PC-9 (cell line): ENCODE measurements at places on chromosomes 7 and 10. TPM values are rescaled to one million over a fixed set of nuclear protein-coding genes. Genes with fewer than 3 reads are reported as not detected.
A peak's percentile ranks its signal among the peaks of the same experiment; 100 is the strongest.

- peak; percentile 94 for DNase-seq
Observed at GRCh38 chr7:105776986-105777910, 99.2 kb downstream of the ATXN7L1 start.

- DNase-seq = peak; percentile 6
Observed at GRCh38 chr10:84008878-84009277, 130.4 kb upstream of the GHITM start.

DNA sequence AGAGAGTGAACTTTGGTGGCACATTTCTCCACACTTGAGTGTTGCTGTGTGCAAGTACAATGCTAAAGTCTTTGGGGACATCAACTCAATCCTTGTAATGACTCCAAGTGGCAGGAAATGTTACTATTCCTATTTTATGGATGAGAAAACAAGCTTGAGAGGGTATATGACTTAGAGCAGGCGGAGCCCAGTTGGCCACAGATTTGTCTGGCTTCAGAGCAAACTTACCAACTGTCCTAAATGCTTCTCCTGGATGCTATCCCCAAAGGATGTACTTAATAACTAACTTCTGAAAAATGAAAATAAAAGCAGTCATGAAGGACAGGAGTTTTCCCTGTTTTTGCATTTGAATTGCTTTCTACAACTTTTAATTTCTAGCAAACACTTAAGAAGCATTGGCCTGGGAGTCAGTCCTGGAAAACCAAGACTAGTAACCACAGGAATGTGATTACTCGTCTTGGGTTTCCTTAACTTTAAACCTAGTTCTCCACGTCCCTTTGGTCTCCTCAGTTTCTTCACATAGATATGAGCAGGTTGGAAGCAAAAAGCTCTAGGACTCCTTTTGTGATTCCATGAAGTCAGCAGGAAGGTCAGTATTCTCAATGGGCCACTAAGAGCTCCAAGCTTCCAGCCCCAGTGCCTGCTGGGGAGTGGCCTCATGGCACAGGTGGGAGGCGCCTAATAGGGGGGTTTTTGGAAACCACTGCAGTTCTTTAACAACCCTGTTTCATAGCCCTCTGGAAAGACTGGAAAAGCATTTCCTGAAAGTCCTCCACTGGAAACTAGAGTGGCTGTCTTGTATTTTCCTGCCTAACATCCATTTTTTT lies 140.8 kb downstream of the GLCCI1 start:
- peak; percentile 56 for DNase-seq

DNA sequence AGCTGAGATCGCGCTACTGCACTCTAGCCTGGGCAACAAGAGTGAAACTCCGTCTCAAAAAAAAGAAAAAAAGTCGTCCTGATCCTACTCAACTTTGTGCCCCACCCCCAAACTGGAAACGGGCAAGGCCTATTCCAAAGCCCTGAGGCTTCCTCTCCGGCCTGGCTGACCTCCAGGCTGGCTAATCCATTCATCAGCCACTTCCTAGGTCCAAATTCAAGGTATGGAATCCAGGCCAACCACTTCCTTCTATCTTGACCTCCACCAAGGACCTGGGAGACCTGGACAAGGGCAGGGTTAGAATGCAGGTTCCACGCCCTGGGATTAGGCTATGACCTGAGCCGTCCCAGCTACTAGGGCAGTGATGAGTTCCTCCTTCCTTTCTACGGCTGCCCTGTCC lies 20.4 kb upstream of the EIF4H start:
- peak; percentile 68 for DNase-seq

DNA sequence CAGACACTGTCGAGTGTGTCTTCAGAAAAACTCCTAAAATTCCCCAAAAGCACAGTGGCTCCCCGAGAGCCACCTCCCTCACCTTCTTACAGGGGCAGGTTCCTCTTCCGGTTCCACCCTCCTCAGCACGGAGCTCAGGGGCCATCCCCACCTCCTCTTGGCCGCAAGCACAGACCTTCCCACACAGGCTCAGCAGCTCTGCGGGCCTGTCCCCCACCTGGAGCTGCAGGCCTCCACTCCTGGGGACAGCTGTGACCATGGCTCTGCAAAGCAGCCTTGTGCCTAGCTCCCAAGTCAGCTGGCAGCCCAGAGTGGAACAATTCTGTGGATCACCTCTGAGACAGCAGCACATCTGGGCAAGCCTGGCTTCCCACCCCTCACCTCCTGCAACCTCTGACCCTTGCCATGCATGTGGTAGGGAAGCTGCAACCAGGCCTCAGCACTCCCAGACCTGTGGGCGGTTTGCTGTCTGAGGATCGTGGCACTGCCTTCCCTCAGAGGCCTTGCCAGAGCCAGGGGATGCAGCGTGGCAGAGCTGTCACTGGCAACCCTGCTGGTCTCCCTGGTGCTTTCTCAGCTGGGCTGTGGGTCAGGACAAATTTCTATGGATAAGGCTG lies 79.7 kb downstream of the ALOX5 start:
- DNase-seq = no peak

- no peak for DNase-seq
Observed at GRCh38 chr7:152574892-152575548, 100.9 kb downstream of the XRCC2 start.

DNA sequence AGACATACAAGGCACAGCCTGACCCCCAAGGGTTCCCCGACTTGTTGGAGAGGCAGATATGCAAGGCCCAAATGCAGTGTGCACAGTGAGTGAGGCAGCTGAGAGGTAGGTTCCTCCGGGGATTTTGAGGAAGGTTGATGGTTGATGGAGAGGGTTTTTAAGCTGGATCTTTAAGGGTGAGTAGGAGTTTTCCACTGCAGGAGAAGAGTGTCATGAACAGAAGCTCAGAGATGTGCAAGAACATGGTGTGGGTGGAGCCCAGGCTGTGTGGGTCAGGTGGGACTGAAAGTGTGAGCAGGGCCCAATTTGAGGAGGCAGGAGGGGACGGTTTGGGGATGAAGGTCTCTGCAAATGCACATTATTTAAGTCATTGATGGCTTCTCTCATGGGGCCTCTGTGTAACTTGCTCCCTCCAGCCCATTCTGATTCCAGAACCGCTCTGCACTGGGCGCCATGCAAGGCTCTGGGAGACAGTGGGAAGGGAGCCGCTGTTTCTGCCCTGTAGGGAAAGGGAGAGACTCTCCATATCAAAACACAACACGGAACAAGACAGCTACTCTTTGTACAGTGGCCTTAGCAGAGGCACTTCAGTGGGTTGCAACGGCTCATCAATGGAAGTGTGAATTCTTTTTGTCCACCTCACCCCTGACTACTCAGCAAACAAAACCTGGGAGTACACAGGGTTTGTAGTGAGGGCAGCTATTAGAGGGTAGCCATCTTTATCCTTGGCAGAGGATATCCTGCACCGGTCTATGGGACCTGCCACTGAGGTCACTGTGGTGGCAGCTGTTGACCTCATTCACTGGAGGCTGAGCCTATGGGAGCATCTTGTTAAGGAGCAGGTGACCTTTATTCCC lies 29.7 kb downstream of the RAMP3 start:
- no peak for DNase-seq

- no peak for DNase-seq
Observed at GRCh38 chr10:69867699-69868558, 66.2 kb downstream of the COL13A1 start.

DNA sequence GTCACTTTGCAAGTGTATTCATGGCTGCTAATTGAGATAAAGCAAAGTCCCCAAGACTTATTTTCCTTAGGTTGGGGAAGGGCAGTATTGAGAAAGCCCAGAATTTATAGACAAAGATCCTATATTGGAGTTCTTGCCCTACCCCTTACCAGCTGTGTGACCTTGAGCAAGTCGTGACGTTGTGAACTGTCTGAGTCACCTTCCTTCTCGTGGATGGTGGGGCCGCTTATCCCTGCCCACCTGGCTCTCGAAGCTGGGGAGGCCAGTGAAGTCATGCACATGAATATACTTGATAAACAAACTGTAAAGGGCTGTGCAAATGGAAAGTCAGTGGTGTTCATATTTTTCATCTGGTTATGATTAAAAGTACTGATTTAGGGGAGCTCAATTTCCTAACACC lies 127.4 kb downstream of the TACC2 start:
- DNase-seq = no peak

DNA sequence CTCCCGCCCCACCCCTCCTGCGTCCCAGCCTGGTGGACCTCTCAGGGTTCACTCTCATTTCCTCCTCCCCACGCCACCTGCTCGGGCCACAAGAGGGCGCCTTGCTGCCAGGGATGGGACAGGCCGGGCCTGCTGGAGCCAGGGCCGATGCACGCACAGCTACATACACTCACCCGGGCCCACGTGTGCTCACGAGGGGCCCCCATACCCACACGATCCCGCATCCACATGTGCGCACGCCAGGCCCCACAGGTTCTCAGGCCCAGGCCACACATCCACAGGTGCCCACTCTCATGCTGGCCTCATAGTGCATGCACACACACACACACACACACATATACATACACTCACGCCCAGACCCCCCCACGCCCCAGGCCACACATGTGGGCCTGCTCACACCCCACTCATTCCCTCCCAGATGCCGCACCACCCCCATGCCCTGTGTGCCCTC lies 68.6 kb downstream of the LHPP start:
- peak; percentile 45 for DNase-seq

- no peak for DNase-seq
Observed at GRCh38 chr10:130809181-130809580, 502.3 kb downstream of the TCERG1L start.

- DNase-seq = peak; percentile 94
Observed at GRCh38 chr10:70255329-70256299, 22.4 kb upstream of the PPA1 start.

DNA sequence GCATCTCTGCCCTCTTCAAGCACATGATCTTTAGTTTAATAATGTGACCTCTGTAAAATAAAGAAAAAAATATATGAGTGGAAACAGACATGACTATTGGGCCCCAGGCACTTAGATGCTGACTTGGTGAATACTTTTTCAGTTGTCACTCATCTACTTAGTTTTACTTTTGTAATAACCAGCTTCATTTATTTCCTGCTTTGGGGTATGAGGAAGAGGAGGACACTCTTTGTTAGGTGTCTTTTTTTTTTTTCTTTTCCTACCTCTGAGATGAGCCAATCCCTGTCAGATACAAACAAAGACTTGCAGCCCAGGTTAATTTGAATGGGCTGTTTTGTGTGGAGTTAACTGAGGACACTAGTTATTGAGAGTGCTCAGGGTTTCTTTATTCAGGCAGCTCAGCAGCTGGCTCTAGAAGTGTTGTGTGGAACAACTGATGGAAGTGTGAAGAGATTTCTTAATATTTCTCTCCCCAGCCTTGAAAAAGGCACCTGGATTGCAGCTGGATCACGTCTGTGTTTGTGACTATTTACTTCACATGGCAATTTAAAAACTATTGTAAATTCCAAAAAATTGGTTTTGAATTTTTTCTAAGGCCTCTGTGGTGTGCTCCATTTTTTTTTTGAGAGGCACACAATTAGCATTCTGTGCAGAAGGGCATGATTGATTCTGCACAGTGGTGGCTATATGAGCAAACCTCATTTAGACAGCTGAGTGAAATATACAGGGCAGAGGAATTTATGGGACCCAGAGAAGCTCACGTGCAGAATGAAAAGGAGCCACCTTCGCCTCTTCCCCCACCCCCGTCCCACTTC lies 333.8 kb downstream of the LRMDA start:
- no peak for DNase-seq

GRCh38 chr10:91589015-91589657 lies 43.7 kb downstream of the PPP1R3C start:
- DNase-seq = no peak

- DNase-seq = no peak
Observed at GRCh38 chr7:12233175-12233574, 22.1 kb downstream of the TMEM106B start.

DNA sequence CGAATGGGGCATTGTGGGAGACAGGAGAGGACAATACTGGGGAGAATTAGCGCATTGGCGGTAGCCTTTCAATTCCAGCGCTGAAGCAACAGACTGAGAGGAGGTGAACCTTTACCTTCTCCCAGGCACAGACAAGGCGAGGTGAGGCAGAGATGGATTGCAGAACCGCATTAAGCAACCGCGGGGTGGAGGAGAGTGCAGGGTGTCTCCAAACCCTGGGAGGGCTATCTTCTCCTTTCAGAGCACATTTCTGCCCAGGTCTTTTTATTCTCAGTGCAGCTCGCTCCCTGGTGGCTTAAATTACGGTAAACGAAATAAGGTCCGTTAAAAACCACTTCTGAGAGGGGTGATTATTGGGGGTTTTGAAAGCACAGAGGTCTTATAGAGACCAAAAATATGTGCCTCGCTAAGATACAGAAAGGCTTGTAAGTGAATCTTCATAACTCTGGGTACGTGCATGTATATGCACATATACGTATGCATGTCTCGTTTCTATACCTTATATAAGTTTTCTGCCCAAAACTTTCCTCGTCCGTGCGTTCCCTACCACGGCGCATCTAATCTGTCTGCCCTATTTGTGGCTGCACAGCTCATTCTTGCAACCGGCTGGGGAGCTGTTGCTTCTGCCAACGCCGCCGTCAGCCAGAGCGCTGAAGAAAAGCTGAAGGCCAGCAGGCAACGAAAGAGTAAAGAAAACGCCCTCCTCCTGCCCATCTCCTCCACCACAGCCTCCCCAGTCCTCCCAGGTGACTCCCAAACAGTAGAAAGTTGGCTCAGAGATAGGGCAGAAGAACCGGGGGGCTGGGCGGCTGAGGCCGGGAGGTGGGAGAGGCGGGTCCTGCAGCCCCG lies 895 bp upstream of the ZNF804B start:
- DNase-seq = no peak

GRCh38 chr10:26474026-26474425 lies 35.9 kb downstream of the APBB1IP start:
- no peak for DNase-seq

Gene CAMK1D
- 6.0 and 8.8 TPM in 2 replicates for total RNA-seq

Gene ZNF511
- total RNA-seq = 40.1 and 44.7 TPM in 2 replicates

Gene GARIN1A
- total RNA-seq = 0.57 and 0.78 TPM in 2 replicates

Gene IFIT1B
- total RNA-seq = not detected in 2 replicates

Gene MICALL2
- total RNA-seq = 104 and 115 TPM in 2 replicates

Gene TMEM229A
- total RNA-seq = not detected in 2 replicates

Gene HOXA4
- total RNA-seq = not detected in 2 replicates

Gene PLXNA4
- 0.73 and 1.0 TPM in 2 replicates for total RNA-seq

Gene FOXP2
- 1.2 and 4.3 TPM in 2 replicates for total RNA-seq
